ENCODE measurements at places on chromosomes 5 and 9.

GRCh38 chr9:137749511-137749910 is 128.1 kb upstream of the CACNA1B start:
- DNase-seq = no peak

DNA sequence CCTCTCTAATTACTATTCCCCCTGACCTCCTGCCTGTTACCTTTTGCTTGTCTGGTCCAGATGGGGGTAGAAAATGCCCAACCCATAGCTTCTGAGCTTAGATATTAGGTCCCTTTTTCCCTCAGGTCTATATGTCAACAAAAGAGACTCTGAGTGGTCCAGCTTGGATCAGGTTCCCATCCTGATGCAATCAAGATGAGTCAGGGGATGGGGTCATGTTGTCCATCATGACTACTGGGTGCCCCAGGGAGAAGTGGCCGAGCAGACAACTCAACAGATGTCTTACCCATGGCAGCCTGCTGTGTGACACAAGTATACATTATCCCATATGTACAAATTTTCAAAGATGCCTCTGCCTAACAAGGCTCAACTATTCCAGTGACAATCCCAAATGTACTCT is 9.1 kb upstream of the ANKH start:
- no peak for DNase-seq

DNA sequence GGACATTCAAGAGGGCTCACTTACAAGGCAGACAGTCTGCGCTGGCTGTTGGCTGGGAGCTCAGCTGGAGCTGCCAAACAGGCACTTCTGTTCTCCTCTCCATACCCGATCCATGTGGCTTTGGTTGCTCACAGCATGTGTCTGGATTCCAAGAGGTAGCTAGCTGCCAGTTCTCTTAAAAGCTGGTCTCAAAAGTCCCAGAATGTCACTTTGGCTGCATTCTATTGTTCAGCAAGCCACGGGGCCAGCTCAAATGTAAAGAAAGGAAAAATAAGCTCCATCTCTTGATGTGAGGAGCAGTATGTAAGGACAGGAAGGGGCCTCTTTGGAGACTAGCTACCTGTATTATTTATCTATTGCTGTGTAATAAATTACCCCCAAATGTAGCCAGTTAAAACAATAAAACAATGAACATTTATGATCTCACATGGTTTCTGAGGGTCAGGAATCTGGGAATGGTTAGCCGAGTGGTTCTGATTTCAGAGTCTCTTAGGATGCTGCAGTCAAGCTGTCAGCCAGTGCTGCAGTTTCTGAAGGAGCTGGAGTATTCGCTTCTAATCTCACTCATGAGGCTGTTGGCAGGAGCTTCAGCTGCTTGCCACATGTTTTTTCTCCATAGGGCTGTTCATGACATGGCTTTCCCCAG is 112.7 kb upstream of the CLINT1 start:
- DNase-seq = no peak

- DNase-seq = no peak
Measured at GRCh38 chr9:23941051-23941450, 115.0 kb upstream of the ELAVL2 start.

DNA sequence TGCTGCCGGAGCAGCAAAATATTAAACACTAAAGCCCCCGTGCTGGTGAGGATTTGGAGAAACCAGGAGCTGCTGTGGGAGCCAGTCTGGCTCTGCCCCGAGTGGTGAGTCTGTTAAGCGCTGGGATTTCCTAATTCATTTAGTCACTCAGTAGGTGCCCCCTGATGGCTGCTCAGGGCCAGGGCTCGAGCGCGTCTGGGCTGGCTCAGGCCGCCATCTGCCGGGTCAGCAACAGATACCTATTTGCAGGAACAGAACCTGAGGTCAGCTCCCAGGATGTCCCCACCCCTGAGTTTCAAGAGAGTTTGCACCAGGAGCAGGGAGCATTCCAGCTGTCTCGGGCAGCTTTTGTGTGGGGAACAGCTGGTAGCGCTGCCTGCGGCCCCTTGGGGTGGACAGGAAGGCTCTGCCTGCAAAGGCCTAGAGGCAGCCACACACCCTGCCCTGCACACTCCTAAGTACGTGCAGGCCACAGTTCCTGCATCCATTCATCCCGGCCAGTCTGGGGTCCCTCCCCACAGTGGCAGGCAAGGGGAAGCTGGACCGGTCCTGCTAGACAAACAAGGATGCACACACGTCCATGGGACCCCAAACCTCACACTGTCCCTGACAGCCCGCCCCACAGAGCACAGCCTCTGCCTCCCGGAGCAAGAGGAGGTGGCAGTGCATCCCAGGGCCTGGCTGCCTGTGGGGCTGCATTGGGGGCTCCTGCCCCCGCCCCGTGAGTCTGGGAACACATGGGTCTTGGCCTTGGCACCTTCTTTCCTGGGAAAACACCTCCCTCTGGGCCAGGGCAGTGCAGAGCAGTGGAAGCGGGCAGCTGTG is 83.7 kb downstream of the ADAMTS2 start:
- peak; percentile 65 for DNase-seq

GRCh38 chr9:38358390-38359296 is 33.9 kb upstream of the ALDH1B1 start:
- DNase-seq = no peak

DNA sequence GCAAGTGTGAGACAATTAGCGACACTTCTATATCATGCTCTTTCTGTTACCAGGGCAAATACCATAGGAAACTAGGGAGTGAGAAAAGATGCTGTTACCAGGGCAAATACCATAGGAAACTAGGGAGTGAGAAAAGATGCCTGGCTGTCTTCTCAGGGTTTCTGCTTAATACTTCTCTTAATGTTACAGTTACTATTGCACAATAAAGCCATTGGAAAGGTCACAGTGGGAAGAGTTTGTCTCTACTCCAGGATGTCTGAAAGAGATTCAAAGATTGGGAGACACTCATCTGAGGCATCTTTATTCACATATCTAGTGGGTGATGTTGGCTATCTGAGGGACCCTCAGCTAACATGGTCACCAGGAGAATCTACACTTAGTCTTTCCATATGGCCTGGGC is 431.7 kb upstream of the POU5F2 start:
- DNase-seq = no peak

DNA sequence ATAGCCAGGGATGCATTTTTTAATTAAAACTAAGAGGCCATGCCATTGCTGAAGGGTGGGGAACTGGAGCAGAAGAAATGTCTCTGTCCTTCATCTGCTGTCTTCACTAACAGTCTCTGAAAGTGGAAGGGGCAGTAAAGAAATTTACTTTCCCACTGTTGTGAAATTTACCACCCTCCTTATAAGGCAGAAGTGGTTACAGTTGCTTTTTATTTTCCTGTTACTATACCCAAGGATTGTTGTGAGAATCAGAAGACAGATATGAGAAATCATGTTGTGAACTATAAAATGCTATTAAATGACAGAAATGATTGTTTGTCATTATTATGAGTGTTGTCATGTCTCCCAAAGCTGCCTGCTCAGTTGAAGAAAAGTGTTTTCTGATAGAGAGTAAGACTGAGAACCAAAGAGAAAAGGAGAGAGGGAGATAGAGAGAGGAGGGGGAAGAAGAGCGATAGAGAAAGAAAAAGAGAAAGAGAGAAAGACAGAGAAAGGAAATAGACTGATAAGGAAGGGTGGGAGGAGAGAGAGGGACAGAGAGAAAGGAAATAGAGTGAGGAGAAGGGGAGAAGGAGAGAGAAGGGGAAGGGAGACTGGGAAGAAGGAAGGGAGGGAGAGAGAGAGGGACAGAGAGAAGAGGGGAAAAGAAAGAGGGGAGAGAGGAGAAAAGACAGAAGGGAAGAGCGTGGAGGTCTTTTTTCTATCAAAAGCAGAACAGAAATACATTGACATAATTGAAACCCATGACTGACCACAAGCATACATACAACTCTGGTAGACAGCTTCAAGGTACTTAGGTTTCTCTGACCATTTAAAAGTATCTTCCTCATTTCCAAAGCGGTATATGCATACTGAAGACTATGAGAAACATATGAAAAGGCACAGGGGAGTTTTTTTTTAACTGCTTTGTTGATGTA is 22.5 kb downstream of the SEC61B start:
- no peak for DNase-seq

DNA sequence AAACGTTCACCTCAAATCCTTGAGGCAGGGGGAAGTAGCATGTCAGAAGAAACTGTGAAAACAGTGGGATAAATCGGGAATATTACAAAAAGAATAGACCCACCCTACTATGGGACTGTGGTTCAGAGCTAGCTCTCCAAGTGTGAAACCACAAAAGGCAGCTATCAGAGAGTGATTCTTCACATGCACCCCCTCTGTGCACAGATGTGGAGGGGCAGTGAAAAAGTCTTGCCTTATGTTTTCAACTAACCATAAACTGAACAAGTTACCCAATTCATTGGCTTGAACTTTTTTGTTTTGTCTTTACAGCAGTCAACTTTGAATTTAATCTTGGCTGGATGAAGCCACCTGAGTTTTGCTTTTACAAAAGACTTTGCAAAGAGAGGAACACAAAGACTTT is 98.8 kb upstream of the NR4A3 start:
- no peak for DNase-seq

GRCh38 chr5:150674341-150674821 is 13.3 kb downstream of the MYOZ3 start:
- no peak for DNase-seq

GRCh38 chr9:75105019-75105540 is 16.8 kb downstream of the OSTF1 start:
- no peak for DNase-seq

GRCh38 chr9:82492274-82492673 is 503.7 kb downstream of the SPATA31D1 start:
- DNase-seq = no peak

GRCh38 chr9:27672718-27673117 is 99.4 kb upstream of the C9orf72 start:
- no peak for DNase-seq

- DNase-seq = peak; percentile 78
Measured at GRCh38 chr9:123349691-123350480, 6.1 kb upstream of the CRB2 start.

GRCh38 chr5:170573660-170574059 is 69.8 kb downstream of the KCNIP1 start:
- DNase-seq = no peak

DNA sequence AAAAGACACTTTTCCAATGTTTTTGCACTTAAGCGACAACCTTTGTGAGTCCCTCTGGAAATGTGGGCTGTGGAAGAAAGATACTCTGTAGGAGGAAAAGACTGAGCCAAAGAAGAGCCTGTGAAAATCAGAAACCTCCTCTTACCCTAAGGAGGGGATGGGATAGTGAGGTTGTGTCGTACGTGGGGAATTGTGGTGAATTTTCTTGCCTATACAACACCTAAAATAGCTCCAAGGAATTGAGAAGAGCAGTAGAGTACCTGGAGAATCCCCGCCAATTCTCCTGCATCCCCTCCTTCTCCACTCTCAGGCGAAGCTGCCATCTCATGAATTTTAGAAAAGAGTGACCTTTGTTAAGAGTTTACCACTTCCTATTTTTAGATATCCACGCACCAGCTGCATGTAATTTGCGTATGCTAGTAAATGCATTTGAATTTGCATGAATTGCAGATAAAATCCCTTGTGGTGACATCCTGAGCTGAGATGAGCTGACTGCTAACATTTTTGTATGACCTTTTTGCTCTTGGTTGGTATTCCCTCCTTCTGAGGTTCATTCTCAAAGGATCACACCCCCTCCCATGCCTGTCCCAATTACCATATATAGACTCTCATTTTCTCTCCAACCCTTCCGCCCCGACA is 147.2 kb downstream of the PCSK5 start:
- no peak for DNase-seq

DNA sequence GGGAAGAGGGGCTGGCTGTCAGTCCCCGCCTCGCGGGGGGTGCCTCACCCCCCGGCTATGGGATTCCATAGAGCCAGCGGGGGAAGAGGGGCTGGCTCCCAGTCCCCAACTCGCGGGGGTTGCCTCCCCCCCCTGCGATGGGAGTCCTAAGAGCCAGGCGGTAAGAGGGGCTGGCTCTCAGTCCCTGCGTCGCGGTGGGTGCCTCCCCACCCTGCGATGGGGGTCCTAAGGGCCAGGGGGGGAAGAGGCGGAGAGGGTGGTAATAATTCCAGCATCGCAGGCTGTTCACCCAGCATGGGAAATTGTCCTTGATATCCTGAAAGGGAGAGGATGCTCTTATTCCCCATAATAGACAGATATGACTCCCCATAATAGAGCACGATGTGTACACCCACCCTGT is 9.6 kb upstream of the LCN2 start:
- DNase-seq = no peak

- DNase-seq = no peak
Measured at GRCh38 chr5:144083185-144083584, 87.3 kb downstream of the YIPF5 start.

- DNase-seq = no peak
Measured at GRCh38 chr5:165620394-165620793, 2115.0 kb downstream of the MAT2B start.

DNA sequence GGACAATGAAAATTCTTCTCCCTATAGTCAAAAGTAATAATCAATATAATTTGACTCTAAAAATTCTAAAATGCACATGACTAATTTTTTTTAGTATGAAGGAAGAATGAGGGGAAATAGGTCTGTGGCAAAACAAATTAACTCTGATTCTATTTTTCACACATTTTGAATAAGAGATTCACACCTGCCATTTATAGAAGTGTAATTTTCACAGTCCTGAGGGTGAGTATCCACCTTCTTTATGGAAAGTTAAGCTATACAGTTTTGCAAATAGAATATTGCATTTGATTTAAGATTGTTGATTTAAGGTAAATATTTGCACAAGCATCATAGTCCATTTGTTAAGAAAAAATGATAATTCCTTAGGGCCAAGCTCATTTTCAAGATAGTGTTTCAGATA is 417.7 kb downstream of the CHSY3 start:
- no peak for DNase-seq

DNA sequence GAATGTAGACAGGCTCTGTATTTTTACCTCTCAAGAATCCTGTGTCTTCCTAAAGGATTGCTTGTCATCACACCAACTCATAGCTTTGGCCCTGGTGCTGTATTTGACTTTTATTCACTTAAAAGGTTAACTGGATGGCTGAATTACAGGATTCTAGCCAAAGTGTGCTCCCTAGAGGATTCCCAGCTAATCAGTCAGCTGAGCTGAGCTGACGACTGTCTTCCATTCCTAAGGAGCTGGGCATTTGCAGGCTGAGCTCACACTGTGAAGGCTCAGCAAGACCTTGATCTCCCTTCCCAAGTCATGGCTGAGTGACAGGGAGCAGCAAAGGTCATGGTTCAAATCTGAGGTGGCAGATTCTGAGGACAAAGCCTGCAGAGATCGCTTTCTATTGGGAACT is 59.0 kb upstream of the PALM2AKAP2 start:
- no peak for DNase-seq

GRCh38 chr5:112635771-112636731 is 101.6 kb upstream of the APC start:
- DNase-seq = no peak

DNA sequence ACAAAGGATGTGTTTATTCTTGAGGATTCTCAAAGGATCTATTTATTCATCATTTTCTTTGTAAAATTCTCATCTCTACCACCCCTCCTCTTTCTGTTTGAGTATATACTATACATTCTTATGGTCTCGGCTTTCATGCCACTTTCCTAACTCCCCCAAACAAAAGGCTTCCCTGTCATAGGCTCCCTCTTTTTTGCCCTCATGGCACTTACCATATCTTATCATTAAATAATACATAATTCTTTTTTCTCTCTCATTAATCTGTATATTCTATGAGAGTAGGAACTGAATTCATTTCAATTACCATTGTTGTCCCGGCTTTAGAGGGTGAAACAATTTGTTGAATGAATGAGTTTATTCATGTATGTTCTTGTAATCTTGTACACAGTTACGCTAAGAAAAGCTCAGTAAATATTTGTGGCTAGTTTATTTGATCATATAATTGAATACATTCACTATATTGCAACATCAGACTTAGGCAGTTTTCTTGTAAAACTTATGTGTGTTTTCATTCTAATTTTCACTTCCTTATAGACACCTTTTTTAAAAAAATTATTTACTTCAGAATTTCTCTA is 254.6 kb downstream of the EDIL3 start:
- DNase-seq = no peak

GRCh38 chr5:142095035-142095434 is 13.5 kb upstream of the NDFIP1 start:
- no peak for DNase-seq

All from endothelial cell (in vitro differentiated cells).